GM04503 (cell line): ENCODE measurements at places on chromosomes 6 and 20.

GRCh38 chr20:41173791-41174341 is 36.5 kb downstream of the PLCG1 start:
- no peak for DNase-seq

GRCh38 chr6:74753883-74754600 is 451.8 kb downstream of the COL12A1 start:
- no peak for DNase-seq

DNA sequence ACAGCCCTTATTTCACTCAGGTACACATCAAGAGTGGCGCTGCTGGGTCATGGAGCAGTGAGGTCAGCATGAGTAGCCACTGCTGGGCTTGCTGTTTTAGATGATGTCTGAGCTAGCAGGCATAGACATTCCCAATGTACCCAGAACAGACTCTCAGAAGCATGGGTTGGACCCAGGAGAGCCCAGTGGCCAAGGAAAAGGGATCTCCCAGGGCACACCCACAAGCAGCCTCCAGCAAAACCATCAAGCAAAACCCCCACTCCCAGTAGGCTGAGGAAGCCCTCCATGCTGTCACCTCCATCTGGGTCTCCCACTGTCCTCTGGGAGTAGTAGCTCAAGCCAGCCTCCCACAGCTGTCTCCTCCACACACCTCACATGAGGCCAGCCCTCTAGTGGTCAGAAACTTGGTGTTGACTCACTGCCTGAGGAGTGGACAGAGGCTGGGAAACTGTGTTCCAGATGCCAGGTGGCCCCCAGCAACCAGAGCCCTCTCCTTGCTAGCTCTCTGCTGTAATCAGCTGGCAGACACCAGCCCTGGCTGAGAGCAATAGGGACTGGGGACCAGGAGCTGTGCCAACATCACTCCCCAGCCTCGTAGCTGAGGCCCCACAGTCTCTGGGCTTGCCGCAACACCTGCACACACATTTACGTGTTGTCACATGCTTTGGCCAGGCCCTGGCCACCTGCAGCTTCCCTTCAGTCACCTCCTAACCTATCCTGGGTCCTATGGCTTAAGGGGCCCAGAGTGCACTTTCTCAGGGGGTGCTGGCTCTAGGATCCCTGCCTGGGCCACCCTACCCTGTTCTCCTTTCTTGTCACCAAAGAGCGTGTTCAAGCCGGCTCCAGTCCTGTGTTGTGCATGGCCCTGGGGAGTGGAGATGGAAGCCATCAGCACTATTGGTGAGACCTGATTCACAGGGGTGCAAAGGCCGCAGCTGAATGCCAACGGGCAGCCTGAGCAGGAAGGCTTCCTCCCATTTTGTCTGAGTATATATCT is 1.9 kb upstream of the AP5S1 start:
- DNase-seq, result peak; percentile 39

GRCh38 chr6:104256646-104257045 is 603.1 kb downstream of the HACE1 start:
- DNase-seq, result no peak

DNA sequence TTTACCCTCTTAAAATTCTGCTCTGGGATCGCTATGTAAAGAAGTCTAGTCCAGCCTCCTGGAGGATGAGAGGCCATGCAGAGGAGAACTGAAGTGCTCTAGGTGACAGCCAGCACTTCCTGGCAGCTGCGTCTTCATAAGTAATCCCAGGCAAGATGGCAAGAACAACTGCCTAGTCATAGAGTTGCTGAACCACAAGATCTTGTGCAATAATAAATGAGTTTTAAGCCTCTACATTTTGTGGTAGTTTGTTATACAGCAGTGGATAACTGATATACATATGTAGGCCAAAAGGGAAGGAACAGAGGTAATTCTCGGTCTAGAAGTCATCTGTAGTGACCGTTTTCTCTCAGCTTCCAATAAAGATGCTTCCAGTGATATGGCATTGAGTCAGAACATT is 103.8 kb upstream of the FLRT3 start:
- DNase-seq, result no peak

DNA sequence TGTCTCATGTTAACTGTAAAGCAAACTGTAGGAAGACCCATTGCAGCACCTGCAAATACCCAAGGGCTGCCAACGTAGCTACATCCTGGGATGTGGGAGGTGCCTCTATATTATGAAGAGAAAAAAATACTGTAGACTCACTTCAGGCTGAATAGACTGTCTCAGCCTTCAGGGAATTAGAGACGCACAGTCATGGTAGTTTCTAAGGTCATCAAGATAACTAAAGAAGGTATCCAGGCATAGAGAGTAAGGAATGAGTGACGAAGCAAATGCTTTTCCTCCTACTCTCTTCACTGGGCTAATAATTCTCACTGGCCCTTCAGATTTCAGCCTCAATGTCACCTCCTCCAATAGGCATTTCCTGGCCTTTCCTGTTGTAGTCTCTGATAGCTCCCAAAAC is 121.6 kb upstream of the ECI2 start:
- DNase-seq, result peak; percentile 4

DNA sequence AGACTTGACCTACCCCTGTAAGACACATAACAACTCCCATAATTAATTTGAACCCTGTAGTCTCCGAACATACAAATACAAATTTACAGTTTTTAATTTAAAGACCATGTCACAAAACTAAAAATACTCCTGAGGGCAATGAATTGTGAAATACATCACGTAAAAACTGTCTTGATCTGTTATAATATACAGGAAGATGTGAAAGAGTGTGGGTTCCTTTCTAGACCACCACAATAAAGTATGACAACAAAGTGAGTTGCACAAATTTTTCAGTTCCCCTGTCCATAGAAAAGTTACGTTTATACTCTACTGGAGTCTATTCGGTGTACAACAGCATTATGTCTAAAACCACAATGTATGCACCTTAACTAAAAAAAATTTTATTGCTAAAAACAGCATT is 11.0 kb upstream of the BLOC1S5 start:
- no peak for DNase-seq
